DMS153 (cell line): ENCODE measurements at places on chromosomes 2 and 18.

- peak; percentile 46 for DNase-seq
These were observed 185.0 kb upstream of the RASGRP3 start for GRCh38 chr2:33291278-33292013.

DNA sequence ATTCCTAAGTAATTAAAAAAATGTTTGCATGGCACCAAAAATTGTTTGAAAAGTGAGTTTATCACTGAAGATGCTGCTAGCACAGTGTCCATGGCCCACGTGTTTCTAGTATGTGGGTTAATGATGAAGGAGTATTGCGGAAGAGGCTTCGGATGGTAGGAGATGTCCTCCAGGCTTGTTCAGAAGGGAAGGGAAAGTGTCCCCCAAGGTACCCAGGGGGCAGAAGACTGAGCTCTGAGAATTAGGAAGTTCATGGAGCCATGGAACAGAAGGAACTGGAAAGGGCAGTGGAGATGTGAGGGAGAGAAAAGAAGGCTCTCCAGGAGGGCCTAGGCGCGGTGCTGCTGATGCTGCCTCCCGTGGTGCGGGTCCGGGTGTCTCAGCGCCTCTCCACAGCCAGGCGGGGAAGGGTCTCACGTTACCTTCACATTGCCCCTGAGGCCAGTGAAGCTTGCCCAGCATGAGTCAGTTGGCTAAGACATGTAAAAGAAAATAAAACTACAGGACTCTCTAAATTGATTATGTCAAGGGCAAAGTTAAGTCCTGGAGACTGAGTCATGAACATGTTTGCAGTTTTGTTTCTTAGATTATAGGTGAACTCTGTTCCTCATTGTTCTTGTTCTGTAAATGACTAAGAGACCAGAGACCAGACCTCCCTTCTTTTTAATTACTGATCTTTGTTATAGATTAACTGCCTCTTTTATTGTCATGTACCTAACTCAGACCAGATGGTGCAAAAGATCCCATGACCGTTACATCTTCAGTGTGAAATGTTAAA is 89.0 kb downstream of the MTCL1 start:
- DNase-seq: no peak

- no peak for DNase-seq
These were observed 186.6 kb upstream of the HAAO start for GRCh38 chr2:42978887-42979415.

- DNase-seq: no peak
These were observed 61.9 kb upstream of the PXDN start for GRCh38 chr2:1806254-1806653.

DNA sequence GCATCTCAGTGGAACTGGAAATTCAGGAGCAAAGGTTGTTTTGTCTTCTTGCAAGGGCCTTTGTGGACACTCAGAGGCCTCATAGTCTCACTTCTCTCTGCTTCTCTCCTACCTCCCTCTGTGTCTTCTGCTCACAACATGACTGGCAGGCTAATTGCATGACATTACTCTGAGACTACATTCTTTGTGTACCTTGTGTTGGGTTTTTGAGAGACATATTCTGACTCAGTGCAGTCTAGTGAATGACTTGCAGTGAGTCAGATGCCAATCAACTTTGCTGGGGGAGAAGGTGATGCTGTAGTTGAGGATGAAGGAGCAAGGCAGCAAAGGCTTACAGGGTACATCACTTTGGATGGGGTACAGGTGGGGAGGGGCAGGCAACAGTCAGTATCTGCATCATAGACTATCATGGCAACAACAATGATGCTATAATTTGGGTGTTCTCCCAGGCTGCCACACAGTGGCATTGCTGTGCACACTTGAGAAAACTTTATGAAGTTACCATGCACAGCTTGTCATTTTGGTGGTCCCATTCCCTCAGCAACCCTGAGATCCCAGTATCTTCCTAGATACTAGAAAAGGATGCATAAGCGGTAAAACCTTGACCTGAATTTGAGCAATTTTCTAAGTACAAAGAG is 69.3 kb upstream of the SLC16A14 start:
- no peak for DNase-seq
